ENCODE measurements at places on chromosomes 13 and 19.

GRCh38 chr13:113485545-113485944 lies 5.0 kb downstream of the DCUN1D2 start:
- DNase-seq: no peak

GRCh38 chr13:60139272-60139671 lies 24.5 kb downstream of the DIAPH3 start:
- no peak for DNase-seq

DNA sequence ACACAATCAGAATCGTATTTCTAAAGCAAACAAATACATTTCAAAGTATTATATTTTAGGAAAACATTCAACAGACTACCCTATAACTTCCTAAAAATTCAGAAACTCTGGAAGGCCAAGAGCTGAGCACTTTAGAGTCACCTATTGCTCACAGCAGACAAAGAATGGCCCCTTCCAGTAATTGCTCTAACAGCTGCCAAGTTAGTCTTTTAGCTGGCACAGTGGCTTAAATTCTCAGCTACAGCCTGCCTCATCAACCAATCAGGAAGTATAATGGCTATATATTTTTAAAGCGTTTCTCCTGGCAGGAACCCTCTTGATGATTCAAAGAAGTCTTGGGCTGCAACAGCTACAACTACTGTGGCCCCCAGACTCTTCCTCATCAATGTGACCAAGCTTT lies 14.9 kb upstream of the SLITRK5 start:
- DNase-seq: no peak

GRCh38 chr19:35164418-35164817 lies 9.9 kb downstream of the FXYD5 start:
- DNase-seq: no peak

GRCh38 chr19:47161876-47162489 lies 31.3 kb downstream of the SAE1 start:
- DNase-seq: no peak

GRCh38 chr19:37095859-37096258 lies 17.6 kb downstream of the ZNF420 start:
- no peak for DNase-seq

- DNase-seq: no peak
Measured at GRCh38 chr19:10260141-10260584, 8.1 kb downstream of the MRPL4 start.

DNA sequence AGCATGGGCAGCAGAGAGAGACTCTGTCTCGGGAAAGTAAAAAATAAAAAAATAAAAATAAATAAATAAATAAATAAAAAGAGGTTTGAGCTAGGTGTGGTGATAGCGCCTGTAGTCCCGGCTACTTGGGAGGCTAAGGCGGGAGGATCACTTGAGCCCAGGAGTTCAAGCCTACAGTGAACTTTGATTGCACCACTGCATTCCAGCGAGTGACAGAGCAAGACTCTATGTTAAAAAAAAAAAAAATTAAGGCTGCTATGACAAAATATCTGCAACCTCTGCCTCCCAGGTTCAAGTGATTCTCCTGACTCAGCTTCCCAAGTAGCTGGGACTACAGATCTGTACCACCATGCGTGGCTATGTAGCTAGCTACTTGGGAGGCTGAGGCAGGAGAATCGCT lies 3.2 kb upstream of the DENND1C start:
- no peak for DNase-seq

- no peak for DNase-seq
Measured at GRCh38 chr19:54478677-54479266, 5.7 kb upstream of the CDC42EP5 start.

DNA sequence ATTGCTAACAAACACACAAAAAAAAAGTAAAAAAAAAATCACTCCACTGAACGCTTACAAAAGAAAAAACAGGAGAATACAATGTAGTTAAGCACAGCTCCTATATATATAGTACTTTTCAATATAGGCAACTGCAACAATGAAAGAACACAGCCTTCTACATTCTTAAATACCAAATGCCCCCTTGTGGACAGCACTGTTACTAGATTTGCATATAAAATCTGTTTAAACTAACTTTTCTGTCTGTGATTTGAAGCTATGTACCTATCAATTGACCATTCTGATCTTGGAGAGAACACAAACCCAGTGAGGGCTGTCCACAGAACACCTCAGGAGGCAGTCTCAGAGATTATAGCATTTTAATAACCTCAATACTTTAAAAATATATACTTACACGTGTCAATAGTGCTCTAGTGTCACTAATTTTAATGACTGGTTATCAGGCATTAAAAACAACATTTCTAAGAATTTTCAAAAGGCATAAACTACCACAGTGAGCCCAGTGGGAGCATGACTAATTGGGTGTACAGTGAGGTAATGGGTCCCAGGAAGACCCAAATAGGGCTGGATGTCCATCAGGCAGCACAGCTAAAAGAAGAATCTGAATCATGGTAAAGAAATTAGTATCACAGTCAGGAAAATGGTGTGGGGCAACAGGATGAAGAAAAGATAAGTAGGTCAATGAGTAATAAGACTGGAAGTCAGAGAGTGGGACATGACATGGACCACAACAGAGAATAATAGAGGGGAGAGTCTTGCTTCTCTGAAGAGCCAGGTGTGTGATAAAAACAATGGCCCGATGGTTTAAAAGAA lies 22.2 kb downstream of the CCDC169 start:
- no peak for DNase-seq

DNA sequence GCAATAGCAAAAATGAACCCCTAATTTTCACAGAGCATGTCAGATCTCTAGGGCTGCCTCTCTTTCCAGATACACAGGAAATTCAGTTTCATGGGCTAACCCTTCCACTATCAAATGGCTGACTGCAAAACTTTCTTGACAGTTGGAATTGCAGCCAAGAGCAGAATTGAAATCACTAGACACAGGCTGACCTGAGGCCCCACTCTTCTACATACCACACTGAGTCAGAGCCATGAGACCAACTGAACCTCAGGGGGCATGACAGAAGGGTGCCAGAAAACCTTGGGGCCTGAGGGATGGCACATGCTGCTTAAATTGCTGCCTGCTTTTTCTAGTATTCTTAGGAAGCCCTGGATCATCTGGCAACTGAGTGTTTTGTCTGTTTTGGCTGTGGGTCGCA lies 1.7 kb upstream of the DLEU7 start:
- DNase-seq: no peak

- no peak for DNase-seq
Measured at GRCh38 chr13:34654203-34654602, 287.9 kb upstream of the NBEA start.

- DNase-seq: no peak
Measured at GRCh38 chr13:112574416-112574815, 13.5 kb downstream of the TUBGCP3 start.

DNA sequence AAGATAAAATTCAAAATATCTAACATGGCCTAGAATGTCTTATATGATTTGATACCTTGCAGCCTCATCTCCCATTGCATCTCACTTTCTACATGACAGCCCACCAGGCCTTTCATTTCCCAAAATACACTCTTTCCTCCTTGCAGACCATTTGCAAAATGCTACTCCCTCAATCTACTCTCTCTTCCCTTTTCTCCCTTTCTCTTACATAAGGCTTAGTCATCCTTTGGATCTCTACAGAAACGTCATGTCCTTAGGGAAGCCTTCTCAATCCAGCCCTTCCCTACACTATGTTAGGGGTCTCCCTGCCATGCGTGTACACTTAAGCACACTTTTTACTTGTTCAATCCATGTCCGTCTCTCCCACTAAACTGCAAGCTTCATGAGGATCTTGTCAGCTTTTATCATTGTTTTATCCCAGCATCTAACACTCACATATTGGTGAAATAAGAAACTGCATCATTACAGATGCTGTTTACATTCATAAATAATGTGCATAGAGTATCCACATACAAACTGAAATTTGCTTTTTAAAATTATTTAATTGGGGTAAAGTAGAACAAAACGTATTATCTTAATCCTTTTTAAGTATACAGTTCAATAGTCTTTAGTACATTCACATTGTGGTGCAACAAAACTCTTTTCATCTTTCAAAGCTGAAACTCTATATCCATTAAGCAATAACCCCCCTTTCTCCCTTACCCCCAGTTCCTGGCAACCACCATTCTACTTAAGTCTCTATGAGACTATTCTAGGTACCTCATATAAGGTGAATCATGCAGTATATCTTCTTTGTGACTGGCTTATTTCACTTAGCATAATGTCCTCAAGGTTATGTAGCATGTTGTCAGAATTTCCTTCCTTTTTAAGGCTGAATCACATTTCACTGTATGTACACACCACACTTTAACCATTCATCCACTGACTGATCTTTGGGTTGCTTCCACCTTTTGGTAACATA lies 11.5 kb upstream of the WBP4 start:
- DNase-seq: no peak

- DNase-seq: peak; percentile 89
Measured at GRCh38 chr19:39398297-39398864, 7.2 kb downstream of the MED29 start.

DNA sequence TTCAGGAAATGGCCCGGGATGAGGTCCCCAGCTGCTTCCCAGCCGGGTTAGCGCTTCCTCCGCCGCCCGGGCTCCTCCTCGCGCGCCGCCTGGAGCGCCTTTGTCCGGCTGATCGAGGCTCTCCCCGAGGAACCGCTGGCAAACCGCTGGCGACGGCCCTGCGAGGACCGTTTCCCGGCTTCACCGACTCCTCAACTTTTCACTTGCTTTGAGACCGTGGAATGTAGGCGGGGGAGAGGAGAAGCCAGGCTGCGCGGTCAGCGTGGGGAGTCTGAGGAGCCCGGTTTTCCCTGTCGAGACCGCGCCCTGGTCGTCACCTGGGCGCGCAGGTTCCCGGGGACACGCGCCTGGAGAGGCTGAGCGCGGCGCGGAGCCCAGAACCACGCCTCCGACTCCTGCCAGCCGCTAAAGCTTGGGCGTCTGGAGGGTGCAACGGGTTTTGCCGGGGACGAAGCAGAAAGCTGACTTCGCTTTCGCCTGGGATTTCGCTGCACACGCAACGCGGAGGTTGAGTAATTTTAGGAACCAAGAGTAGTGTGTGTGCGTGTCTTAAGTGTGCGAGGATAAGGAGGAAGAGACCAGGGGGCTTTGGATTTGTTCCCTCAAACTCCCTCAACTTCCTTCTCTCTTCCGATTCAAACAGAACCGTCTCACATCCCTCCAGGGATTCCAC lies 7.3 kb upstream of the DGKH start:
- peak; percentile 6 for DNase-seq

GRCh38 chr13:39631307-39631706 lies 24.2 kb upstream of the COG6 start:
- DNase-seq: no peak

DNA sequence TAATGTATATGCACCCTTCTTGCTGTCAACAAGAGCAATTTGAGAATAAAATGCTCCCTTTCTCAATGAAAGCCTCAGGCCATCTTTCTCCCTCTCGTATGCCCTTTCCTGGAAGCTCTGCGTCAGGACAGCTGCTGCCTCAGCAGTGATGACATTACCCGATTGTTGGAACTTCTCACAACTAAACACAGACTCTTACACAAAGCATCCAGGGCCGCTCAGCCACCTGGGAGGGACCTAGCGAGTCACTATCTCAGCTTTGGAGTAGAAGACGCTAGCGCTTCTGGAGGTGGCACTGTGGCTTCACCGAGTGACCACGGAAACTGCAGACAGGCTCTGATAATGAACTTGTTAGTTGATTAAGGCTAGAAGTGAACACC lies 153.2 kb upstream of the SOX1 start:
- no peak for DNase-seq

- DNase-seq: no peak
Measured at GRCh38 chr13:67133476-67133875, 96.7 kb downstream of the PCDH9 start.

DNA sequence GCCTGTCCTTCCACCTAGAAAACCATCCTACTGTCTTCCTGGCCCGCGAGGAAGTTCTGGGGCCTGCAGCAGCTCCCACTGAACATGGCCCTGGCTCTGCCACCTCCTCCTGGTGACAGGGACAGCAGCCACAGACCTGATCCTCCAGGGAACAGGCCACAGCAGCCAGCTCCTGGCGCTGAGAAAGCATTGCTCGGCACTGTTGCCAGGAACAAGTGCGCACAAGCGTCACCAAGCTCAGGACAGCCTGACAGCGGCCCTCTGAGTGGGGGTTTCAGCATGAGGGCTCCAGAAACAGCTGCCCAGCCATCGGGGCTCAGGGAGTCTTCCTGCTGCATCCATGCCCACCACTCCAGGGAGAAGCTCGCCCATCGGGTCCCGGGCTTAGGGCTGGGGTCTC lies 21.9 kb downstream of the AP3D1 start:
- DNase-seq: no peak

- no peak for DNase-seq
Measured at GRCh38 chr19:18097993-18098890, 664 bp downstream of the MAST3 start.

GRCh38 chr13:96214824-96215445 lies 125.0 kb downstream of the HS6ST3 start:
- DNase-seq: no peak

DNA sequence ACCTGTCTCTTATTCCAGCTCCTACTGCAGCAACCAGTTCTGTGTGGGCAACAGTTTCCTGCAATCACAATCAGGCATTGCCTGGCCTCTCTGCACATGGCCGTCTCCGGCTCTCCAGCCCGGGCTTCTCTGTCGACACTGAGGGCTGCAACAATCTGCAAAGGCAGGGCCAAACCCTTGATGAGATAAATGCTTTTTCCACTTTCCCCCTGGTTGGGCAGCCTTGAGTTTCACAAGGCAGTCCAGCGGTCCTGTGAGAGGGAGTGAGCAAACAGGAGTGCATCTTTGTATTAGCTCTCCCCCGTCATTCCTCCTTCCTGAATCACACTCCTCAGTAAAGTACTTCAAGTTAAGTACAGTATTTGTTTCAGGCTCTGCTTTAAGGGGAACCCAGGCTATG lies 40.7 kb upstream of the VWA8 start:
- DNase-seq: no peak

- DNase-seq: no peak
Measured at GRCh38 chr13:79810669-79811068, 329.7 kb downstream of the NDFIP2 start.

DNA sequence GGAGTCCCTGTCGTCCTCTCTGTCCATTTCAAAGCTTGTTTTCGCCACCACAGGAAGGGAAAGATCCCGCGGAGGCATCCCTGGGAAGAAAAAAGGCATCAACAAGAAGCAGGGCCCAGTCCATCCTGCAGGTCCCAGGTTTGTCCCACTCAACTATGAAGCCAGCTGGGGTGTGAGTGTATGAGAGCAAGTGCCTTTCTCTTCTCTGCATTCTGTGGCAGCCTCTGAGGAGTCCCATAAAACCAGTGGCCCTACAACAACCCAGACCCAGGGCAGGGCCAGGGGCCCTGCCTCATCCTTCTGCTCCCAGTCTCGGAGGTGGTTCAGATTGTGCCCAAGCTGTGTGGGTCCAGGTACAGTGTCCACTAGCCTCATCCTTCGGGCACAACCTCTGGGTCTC lies 18.9 kb downstream of the PEG3 start:
- no peak for DNase-seq

DNA sequence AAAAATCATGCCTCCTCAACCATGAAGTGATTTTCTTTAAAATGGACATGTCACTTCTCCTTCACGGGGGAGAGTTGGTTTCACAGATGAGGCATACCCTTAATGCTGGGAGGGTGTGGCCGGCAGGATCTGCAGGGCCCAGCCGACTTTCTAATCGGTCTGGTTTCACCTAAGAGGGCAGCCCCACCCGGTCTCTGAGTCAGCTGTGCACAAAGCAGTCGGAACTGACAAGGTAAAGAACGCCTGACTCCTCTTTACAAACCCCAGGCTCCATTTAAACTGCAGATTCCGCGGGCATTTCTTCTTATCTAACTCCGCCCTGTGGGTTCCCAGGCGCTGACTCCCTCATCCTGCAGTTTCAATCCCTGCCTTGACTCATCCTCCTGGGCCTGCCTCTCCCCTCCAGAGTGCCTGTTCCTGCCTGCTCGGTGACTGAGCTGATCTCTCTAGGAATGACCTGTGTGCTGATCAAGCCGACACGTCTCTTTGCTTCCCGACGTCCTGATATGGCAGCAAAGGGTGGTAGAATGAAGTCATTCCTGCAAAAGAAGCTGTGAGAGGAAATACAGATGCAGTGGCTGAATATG lies 63.4 kb downstream of the EFNB2 start:
- no peak for DNase-seq

Data from CD4-positive, alpha-beta T cell treated with Interferon gamma for 1 hour (primary cell).